ENCODE measurements at places on chromosomes 5 and 9.

DNA sequence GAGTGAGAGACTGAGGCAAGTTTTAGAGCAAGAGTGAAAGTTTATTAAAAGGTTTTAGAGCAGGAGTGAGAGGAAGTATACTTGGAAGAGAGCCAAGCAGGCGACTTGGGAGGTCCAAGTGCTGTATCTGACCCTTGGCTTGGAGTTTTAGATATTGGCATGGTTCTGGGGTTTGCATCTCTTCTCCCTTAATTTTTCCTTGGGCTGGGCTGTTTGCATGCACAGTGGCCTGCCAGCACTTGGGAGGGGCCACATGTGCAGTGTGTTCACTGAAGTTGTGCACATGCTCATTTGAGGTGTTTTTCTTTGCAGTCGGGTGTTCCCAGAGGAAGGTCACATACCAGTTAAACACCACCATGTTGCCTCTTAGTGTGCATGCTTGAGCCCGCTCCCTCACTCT, 464.1 kb downstream of the DMRT2 start:
- DNase-seq, result no peak

DNA sequence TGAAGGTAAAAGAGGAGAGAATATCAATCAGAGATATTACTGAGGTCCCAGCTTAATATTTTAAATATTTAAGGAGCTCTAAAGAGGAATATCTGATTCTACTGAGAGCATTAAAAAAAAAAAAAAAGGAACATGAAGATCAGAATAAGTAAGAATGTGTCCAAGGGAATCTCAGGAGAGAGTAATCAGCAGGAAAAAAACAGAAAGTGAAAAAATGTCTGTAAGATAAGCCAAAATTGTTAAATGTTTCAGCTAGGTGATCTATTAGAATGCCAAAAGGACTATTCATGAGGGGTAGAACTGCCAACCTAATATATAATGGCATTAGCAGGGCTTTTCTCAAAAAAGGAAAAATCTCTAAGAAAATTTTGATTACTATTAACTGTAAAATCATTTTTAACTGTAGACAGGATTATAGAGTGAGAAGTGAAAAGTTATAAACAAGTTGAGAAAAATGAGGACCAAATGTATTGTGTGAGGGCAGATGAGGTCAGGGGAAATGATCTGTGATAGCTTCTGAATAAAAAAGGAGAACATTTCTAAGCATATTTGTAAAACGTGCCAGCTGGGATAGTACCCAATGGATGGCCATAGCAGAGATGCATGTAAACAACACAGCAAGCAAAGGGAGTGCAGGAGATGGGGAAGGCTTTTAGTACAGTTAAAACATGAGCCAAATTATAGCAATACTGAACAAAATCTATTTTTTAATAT, 9.4 kb upstream of the RHOBTB3 start:
- no peak for DNase-seq

- no peak for DNase-seq
Observed at GRCh38 chr9:35856882-35857281, 13.3 kb downstream of the OR13J1 start.

DNA sequence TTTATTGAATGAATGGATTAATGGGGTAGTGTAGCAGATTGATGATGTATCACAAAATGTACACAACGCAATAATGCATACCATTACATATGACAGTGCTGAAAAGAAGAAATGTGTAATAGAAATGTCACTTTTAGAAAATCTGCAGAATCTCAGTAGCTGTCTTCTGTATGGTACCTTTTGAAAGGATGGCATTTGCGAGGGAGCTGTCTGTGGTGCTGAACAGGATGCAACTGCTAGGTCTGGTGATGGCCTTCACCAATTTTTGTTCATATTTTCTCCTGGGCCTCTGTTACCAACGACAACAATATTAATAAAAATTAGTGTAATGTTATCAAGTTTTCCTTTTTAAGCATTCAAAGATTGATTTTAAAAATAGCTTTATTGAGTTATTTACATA, 36.2 kb upstream of the OTULIN start:
- no peak for DNase-seq

DNA sequence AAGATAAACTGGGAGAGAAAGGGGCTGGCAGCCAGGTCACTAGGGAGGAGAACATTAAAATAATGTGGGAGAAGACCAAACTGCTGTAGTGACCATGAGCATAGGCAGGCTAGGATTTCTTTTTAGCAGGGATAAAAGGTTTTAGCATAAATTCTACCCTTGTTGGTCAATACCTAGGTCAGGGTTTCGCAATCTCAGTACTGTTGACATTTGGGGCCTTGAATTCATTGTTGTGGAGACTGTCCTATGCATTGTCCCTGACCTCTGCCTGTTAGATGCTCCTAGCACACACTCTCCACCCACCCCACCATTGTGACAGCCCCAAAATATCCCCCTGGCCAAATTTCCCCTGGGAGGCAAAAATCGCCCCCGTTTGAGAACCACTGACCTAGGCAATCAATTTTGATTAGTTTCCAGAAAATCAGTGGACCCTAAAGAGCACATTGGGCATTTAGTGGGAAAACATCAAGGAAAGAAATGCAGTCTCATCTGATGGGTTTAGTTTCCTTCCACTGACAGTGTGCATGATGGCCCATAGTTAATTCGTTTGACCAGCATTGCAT, 181.4 kb downstream of the NTRK2 start:
- DNase-seq, result no peak

DNA sequence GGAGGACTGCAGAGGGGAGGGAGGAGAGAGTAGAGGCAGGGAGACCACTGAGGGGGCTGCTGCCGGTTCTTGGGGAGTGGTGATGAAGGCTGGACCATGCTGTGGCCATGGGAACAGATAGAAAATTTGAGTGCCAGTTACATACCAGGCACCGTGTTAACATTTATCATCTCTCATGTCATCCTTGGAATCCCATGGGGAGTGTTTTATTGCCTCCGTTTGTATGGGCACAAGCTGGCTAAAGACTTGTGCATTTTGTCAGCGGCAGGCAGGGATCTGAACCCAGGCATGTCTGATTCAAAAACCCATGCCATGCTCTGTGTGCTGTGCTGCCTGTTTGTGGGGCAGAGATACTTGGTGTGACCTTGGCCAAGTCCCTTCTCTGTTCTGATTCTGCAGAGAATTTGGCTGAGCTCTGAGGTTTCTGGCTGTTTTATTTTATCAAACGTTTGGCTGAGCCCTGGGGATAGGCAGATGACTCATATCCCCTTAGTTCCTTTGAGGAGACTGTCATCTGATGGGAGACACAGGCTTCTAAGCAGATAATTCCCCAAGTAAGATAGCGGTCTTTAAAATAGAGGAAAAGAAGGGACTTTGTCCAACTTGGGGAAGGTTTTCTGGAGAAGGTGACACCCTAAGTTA, 22.2 kb downstream of the COL27A1 start:
- DNase-seq, result no peak

DNA sequence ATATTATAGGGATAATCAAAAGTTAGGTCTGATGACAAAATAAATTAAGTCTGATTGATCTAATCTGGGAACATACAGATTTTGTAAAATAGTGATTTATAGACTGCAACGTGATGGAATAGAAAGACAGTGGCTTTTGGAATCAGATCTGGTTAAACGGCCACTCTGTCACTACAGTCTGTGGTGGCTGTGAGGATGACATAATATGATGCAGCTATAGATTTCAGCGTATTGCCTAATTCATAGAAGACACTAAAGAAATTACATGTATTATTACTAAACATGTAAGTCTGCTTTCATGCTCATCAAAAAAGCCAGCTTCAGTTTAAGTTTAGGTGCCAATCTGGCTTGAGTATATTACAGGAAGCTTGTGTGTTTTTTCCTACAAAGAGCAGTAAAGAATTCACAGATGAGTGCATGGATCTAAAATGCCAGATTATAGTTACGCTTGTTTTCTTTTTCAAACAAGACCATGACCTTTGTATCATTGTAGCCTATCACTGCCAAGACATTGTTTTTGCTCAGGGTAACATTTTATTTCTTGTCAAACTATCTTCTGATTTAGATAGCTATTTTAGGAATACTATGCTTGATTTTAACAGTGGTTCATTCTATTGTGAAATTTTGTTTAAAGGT, 25.7 kb downstream of the CPEB4 start:
- DNase-seq, result no peak

GRCh38 chr9:104468261-104468660, 35.8 kb upstream of the OR13F1 start:
- no peak for DNase-seq

DNA sequence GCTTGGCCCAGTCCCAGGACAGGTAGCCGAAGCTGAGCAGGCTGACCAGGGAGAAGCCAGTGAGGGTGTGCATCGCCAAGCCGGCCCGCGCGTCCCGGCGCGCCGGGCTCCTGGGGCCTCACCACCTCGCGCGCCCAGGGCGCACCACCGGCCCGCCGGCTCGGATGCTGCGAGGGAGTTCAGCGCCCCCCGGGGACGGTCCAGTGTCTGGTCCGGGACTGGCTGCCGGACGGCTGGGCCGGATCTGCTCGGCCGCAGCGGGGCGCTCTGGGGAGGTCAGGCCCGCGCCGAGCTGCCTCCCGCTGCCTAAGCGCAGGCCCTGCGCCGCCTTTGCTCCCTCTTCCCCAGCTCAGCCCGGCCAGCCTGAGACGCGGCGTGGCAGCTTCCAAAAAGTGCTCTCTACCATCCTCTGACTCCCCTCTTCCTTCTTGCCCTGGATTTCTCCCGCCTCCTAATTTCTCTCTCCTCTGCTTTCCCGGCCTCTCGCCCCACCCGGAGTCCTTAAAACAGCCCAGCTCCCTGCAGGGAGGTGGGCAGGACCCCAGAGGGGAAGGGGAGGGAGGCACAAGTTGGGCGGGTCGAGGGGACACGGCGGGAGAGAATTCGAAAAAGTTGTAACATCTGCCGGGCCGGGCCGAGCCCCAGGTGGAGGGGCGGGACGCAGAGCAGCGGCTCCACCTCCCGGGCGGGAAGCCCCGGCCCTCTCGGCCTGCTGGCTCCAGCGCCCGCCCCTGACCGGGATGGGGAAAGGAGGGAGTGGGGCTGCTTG, at the start of gene ARSI:
Gene ARSI (minus strand): TSS at position 605 of the 769 bp plus-strand sequence. CDS start 532 bp downstream, at position 73.
- DNase-seq, result peak; percentile 66

- no peak for DNase-seq
Observed at GRCh38 chr9:132646726-132647125, 23.1 kb downstream of the DDX31 start.

DNA sequence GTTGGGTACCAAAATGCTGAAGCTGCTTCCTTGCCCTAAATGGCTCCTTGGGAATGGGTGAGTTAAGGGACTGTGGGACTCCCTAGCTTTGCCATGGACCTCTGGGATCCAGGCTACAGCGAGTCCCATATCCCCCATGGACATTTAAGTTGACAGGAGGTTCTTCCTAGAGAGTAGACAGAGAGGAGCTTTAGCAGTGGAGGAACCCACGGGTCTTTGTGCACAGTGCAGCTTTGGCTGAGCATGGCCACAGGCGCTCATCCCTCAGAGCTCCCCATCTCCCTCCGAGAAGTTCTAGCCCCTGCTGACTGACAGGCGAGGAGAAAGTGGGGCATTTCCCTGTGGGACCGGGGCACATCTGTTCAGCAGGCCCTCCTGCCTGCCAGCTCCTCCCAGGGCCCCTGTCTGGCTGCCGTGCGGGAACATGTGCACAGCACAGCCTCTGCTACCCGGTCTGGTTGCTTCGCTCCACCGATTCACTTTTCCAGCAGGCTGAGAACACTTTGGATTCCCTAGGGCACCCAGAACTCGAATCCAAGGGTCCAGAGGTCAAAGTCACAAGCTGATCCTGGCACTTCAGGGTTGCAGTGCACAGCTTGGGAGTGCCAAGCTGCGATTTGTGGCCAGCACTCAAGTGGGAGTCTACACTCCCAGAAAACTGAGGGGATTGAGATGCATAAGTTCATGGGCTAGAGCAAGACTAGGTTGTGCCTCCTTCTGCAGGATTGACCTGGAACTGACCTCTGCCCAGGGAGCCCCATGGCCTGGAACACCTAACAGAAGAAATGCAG, 40.6 kb upstream of the DMRTA1 start:
- no peak for DNase-seq

DNA sequence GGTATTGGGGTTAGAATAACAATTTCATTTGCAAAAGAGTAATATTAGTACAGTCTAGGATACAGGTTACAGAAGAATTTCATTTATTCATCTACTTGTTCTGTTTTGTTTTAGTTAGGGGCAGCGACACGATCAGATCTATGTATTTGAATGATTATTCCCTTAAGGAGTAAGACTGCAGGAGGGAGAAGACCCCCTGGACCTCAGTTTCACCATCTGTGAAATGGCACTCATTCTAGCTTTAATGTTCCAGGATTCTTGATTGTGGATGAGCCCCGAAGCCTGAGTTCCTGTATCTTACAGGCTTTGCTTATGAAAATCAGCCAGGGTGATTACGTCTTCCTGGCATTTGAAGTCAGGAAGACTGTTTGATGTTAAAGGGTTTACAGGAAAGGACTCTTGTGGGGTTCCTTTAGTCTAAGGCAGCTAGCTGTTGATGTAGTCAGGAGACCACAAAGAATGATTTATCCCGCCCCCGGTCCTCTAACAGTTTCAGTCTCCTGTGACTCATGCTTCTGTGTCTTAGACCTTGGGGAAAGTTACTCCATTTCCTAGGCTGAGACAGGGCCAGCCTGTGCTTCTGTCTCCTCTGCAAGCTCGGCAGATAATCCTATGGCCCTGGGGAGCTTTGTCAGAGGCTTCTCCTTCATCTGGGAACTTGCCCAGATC, 11.5 kb downstream of the SMIM3 start:
- DNase-seq, result peak; percentile 44

- no peak for DNase-seq
Observed at GRCh38 chr5:81601919-81602318, 149.0 kb downstream of the SSBP2 start.

DNA sequence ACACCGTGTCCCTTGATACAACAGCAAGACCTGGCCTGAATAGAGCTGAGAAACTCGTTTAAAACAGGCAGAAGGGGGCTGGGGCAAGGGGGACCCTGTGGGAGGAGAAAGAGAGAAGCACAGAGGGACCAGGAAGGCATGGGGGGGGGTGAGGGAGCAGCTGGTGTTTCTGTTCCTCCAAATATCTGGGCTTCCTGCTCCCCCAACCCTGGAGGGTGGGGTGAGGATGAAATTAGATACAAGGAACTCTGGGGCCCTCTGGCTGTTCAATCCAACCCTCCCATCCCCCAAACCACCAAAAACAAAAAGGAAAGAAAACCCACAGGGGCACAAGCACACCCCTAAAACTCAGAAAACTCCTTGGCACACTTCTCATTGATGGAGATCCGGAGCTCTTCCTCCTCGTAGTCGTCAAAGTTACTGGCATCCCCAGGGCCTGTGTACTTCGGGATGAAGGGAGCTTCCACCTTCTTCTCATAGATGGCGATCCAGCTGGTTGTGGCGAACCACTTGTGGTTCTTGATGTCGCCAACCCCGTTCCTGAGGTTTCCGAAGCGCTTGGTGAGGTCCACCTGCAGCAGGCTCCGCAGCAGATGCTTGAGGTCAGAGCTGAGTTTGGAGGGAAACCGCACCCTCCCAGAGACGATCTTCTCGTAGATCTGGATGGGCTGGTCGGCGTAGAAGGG, 1.1 kb downstream of the PRKACG start:
- DNase-seq, result no peak

- DNase-seq, result no peak
Observed at GRCh38 chr5:83031381-83031780, 45.8 kb downstream of the TMEM167A start.

- DNase-seq, result no peak
Observed at GRCh38 chr5:1051366-1051720, 42.7 kb downstream of the NKD2 start.

- DNase-seq, result no peak
Observed at GRCh38 chr5:119274030-119274766, 81.6 kb upstream of the TNFAIP8 start.

GRCh38 chr5:155408465-155408864, 394.9 kb downstream of the KIF4B start:
- no peak for DNase-seq

GRCh38 chr9:129626625-129627284, 792 bp downstream of the NTMT1 start:
- DNase-seq, result no peak

Measured in Right ventricle myocardium superior (tissue), 1 donor.